Cardiac muscle cell (in vitro differentiated cells and primary cell): ENCODE measurements at places on chromosomes 11 and 22. TPM values are rescaled to one million over a fixed set of nuclear protein-coding genes. Genes with fewer than 3 reads are reported as not detected.

- DNase-seq: no peak
These were observed 21.4 kb upstream of the POLD3 start for GRCh38 chr11:74571062-74571399.

DNA sequence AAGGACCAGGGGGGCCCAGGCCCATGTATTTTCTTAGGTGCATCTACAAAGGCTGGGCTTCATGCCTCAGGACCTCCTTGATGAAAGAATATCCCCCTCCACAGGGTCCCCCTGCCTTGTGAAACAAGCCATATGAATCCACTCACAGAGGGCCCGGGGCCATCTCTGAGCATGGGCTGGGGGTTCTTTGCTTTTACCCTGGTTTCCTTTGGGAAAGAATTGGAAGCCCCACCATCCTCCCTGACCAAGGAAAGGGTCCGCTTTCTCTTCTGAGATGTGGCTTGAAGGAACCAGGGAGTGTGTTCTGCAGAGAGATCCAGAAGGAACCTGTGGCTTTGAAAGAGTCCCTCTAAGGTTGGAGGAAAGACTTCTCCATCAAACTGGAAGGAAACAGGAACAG lies 9.2 kb upstream of the ANO1 start:
- DNase-seq: no peak

DNA sequence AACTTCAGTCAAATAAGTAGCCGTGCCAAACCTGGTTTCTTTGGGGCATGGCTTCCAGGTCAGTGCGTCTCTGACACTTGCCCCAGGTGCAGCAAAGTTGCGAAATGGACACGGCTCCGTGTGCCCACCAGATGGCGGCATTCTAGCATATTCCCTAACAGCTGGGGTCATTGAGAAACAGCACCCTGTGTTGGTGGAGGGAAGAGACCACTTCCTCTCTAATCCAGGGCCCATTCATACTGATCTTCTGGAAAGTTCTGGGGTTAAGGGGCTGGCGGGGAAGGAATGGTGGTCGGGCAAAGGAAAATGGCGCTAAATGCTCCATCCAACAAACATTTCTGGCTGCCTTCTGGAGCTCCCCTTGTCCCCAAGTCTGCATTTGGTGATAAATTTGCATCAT lies 141.2 kb upstream of the TIMP3 start:
- peak; percentile 83 for DNase-seq

GRCh38 chr11:111183706-111184105 lies 61.8 kb upstream of the POU2AF2 start:
- no peak for DNase-seq

DNA sequence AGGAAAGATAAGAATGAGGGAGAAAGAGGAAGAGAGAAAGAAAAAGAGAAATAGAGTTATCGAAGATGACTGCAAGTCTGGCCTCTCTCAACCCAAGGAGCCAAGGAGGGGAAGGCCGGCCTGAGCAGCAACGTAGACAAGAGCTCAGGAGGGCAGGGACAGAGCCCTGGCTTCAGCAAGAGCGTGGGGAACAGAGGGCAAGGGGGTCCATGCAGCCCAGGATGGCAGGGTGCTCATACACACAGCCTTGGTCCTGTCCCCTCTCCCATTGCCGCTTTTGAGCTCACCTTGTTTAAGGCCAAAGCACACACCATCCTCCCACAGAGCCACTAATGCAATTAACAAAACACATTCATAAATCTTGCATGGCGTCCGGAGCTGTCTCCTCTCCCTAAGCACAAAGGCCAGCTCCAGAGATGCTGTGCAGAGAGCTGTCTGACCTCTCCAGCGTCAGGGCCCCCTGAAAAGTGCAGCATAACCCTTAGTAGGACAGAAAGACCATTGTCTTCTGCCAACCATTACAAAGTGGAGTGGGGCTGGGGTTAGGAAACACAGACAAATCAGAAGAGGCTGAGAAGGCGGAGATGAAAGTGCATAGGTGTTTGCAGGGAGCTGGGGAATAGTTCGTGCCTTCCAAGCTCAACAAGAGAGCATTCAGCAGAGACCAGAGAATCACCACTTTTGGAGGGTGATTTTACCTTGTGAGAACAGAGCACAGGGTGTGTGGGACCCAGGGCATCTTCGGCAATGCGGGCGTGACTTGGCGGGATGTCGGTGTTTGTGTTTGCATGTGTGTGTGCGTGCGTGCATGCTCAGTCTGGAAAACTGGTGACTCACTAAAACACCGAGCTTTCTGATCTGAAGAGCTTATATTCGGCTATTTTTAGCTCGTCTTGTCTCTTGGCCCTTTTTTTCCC lies 28.2 kb upstream of the JAM3 start:
- DNase-seq: no peak

Gene OR2AG1
- not detected in 2 replicates for total RNA-seq

DNA sequence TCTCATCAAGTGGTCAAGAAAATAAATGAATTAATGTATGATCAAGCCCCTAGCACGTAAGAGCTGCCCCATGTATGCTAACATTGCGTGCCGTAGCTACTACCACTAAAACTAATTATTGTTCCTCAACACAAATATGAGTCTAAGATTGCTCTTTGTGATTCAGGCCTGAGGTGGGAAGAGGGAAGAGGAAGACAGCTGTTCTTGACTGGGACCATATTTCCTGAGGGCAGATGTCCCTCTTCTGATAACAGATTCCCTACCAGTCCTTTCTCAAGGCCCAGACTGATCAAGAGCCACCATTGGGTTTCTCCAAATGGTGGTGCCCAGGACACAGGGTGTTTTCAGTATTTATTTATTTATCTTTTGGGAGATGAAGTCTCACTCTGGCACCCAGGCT lies 87.2 kb upstream of the CADM1 start:
- DNase-seq: no peak

- no peak for DNase-seq
These were observed 79.1 kb downstream of the LRRC32 start for GRCh38 chr11:76591416-76591815.

DNA sequence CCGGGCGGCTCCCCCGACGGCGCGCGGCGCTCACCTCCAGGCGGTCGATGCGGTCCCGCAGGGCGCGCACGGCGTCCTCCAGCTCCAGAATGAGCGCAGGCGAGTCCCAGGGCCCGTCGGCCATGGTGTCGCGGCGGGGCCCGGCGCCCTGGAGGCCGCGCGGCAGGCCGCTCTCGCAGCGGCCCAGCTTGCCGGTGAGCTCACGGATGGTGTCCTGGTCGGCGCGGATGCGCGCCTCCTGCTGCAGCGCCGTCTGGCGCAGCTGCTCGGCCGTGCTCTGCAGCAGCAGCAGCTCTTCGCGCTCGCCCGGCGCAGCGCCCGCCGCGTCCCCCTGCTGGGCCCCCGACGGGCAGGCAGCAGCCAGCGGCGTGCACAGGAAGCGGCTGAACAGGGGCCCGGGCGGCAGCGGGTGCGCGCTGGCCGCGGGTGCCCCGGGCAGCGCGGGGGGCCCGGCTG lies 599 bp downstream of the NPTXR start:
- DNase-seq: peak; percentile 82

- DNase-seq: no peak
These were observed 42.0 kb downstream of the CECR2 start for GRCh38 chr22:17411213-17411612.

Gene TRIM49
- not detected in 2 replicates for total RNA-seq

Gene OR52I1
- total RNA-seq: not detected in 2 replicates

GRCh38 chr11:70471254-70471653 lies 72.9 kb downstream of the CTTN start:
- peak; percentile 57 for DNase-seq

GRCh38 chr11:45089251-45089650 lies 57.2 kb upstream of the PRDM11 start:
- DNase-seq: no peak

Gene MUC6
- not detected in 2 replicates for total RNA-seq
